Endodermal cell (in vitro differentiated cells): ENCODE measurements at places on chromosomes 6 and 20.

DNA sequence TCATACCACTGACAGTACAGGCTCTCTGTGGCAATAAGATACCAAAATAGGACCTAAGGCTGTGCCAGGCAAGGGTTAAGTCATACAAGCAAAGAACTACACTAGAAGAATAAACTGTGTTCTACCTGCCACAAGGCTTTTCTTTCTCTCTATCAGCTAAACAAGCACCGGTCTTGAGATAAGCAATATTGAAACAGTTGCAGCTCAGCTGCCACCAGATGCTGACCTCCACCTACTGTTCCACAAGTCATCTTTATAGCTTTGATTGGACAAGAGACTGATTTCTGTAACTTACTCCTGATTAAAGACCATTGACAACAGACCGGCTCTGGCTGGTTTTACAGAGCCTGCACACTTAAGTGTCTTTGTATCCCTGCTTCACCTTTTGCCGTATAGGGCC, 24.1 kb downstream of the SCP2D1 start:
- H3K4me3 ChIP-seq, result no peak overlapping the region
- no peak overlapping the region for H3K27ac ChIP-seq
- peaks cover 6% of the 10 kb centered on the region for H3K27me3 ChIP-seq
- no peaks in the 10 kb centered on the region for H3K36me3 ChIP-seq
- H3K4me1 ChIP-seq, result peaks cover 2% of the 10 kb centered on the region
- no peak for DNase-seq

DNA sequence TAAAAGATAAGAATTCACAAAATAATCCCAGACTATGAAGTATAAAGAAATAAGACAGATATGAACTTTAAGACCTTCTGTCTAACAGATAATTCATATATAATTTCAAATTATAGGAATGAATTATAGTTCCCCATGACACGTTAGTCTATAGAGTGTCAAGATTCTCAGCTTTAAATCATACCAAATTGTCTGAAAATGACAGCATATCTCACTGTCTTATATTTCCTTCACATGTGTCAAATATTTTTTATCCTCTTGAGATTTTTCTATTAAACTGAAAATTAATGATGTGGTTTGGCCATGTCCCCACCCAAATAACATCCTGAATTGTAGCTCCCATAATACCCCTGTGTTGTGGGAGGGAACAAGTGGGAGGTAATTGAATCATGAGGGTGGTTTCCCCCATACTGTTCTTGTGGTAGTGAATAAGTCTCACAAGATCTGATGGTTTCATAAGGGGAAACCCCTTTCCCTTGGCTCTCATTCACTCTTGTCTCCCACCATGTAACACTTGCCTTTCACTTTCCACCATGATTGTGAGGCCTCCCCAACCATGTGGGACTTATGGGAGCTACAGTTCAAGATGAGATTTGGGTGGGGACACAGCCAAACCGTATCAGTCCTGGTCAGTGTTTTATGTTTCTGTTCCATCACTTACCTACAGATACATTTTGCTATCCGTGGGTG, 825.3 kb upstream of the GJE1 start:
- H3K27ac ChIP-seq, result no peak overlapping the region
- no peaks in the 10 kb centered on the region for H3K27me3 ChIP-seq
- DNase-seq, result no peak
- H3K4me3 ChIP-seq, result no peak overlapping the region

DNA sequence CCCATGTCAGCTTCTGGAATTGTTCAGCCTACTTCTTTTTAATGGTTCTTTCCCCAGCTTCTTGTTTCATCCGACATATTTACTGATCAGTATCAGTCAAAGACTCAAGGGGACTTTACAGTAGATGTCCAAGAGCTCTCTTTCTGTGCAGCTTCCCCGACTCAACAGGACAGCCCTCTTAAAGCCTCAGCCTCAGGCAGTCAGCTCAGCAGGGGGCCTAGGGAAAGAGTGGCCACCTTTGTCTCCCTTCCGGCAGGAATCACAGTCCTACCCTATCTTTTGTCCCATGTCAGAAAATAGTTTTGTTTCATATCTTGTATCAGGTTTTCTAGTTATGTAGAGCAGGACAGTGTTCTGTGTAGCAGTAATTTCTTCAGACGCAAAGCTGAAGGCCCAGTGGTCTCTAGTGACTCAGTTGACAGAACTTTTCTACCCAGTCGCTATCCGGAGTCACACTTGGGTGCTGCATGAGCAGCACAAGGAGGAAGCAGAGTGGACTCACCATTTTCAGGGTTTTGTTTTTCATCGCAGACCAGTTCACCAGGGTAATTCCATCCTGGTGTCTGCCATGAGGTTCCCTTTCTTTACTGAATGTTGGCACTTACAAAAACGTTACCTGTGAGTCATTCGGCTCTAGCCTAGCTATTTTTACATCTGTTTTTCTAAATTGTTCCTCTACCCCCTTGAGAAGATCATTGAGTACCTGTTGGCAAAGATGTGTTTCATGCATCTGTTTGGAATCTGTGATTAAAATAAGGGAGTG, 47.7 kb downstream of the SPATA2 start:
- no peaks in the 10 kb centered on the region for H3K4me1 ChIP-seq
- DNase-seq, result peak; percentile 72
- H3K27me3 ChIP-seq, result no peaks in the 10 kb centered on the region
- no peak overlapping the region for H3K27ac ChIP-seq
- peaks cover 22% of the 10 kb centered on the region for H3K36me3 ChIP-seq

DNA sequence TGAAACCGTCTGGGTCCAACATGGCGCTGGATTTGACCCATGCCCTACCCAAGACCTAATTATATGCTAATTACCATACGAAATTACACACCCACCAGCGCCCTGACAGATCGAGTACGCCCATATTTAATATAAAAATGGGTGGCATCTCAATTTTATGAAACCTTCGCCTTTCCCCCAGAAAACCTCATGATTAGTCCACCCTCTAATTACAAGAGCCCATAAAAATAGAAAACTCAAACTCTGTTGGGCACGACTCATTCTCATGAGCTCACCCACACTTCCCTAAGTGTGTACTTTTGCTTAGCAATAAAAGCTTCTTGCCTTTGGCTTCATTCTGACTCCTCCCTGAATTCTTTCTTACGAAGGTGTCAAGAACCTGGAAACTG, 136.4 kb downstream of the OR2B2 start:
- H3K36me3 ChIP-seq, result no peaks in the 10 kb centered on the region
- peak; percentile 18 for DNase-seq
- H3K4me1 ChIP-seq, result peaks cover 8% of the 10 kb centered on the region
- peak overlapping the region; percentile 13 for H3K4me3 ChIP-seq

GRCh38 chr6:44169154-44169553, 10.5 kb downstream of the CAPN11 start:
- H3K36me3 ChIP-seq, result no peaks in the 10 kb centered on the region
- H3K27me3 ChIP-seq, result no peaks in the 10 kb centered on the region
- H3K4me1 ChIP-seq, result no peaks in the 10 kb centered on the region
- no peak overlapping the region for H3K27ac ChIP-seq
- DNase-seq, result no peak
- H3K4me3 ChIP-seq, result no peak overlapping the region

- no peak for DNase-seq
- no peaks in the 10 kb centered on the region for H3K36me3 ChIP-seq
- peaks cover 7% of the 10 kb centered on the region for H3K4me1 ChIP-seq
- no peaks in the 10 kb centered on the region for H3K27me3 ChIP-seq
- H3K4me3 ChIP-seq, result no peak overlapping the region
- H3K27ac ChIP-seq, result no peak overlapping the region
Measured at GRCh38 chr6:7328243-7328642, 15.2 kb upstream of the SSR1 start.

- H3K4me3 ChIP-seq, result no peak overlapping the region
- no peaks in the 10 kb centered on the region for H3K4me1 ChIP-seq
- no peak overlapping the region for H3K27ac ChIP-seq
Measured at GRCh38 chr6:26296857-26297648, 67.9 kb upstream of the BTN3A2 start.

DNA sequence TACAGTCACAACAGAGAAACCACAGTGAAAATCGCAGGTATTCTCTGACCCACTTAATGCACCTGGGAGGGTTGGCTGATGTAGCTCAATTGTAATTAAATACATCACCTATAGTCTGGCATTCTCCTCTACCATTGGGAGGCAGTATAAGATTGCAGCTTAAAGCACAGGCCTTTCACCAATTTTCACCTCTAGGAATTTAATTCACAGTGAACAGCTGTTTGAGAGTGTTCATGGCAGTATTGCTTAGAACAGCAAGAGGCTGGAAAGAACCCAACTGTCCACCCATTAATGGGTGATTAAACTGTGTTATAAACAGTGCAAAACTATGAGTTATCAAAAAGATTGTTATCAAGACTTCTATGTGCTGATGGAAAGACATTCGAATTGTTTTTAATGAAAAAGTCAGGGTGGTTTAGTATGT, 2.0 kb downstream of the EDEM2 start:
- H3K27ac ChIP-seq, result no peak overlapping the region
- peaks cover 17% of the 10 kb centered on the region for H3K36me3 ChIP-seq
- H3K4me3 ChIP-seq, result no peak overlapping the region
- no peaks in the 10 kb centered on the region for H3K27me3 ChIP-seq

GRCh38 chr20:2453792-2454191, 16.8 kb downstream of the SNRPB start:
- H3K4me1 ChIP-seq, result no peaks in the 10 kb centered on the region
- no peak for DNase-seq
- H3K27me3 ChIP-seq, result no peaks in the 10 kb centered on the region
- H3K27ac ChIP-seq, result no peak overlapping the region
- H3K36me3 ChIP-seq, result peaks cover 2% of the 10 kb centered on the region
- no peak overlapping the region for H3K4me3 ChIP-seq

DNA sequence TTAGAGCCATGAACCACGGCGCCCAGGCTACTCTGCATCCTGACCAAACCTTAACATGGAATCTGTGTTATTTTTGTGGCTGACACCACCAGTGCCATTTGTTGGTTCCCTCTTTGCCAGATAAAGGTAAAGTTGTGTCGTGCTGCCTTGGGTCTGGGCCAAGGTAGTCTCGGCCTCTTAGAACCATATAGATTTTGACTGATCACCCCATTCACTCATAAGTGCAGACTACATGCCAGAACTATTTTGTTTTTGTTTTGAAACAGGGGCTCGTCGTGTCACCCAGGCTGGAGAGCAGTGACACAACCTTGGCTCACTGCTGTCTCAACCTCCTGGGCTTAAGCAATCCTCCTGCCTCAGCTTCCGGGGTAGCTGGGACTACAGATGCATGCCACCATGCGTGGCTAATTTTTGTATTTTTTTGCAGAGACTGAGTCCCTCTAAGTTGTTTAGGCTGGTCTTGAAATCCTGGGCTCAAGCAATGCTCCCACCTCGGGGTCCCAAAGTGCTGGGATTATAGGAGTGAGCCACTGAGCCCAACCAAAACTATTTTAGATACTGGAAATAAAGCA, 19.2 kb upstream of the RIPOR3 start:
- no peaks in the 10 kb centered on the region for H3K27me3 ChIP-seq
- H3K4me1 ChIP-seq, result peaks cover 2% of the 10 kb centered on the region
- no peaks in the 10 kb centered on the region for H3K36me3 ChIP-seq
- no peak overlapping the region for H3K4me3 ChIP-seq
- H3K27ac ChIP-seq, result no peak overlapping the region
- DNase-seq, result no peak

GRCh38 chr20:40654876-40655275, 34.2 kb downstream of the MAFB start:
- no peak overlapping the region for H3K27ac ChIP-seq
- no peak for DNase-seq
- no peaks in the 10 kb centered on the region for H3K4me1 ChIP-seq
- no peak overlapping the region for H3K4me3 ChIP-seq
- no peaks in the 10 kb centered on the region for H3K36me3 ChIP-seq

- H3K27ac ChIP-seq, result no peak overlapping the region
- peaks cover 45% of the 10 kb centered on the region for H3K27me3 ChIP-seq
- peaks cover 5% of the 10 kb centered on the region for H3K4me1 ChIP-seq
- DNase-seq, result no peak
Measured at GRCh38 chr20:20896606-20897005, 184.2 kb upstream of the RALGAPA2 start.

DNA sequence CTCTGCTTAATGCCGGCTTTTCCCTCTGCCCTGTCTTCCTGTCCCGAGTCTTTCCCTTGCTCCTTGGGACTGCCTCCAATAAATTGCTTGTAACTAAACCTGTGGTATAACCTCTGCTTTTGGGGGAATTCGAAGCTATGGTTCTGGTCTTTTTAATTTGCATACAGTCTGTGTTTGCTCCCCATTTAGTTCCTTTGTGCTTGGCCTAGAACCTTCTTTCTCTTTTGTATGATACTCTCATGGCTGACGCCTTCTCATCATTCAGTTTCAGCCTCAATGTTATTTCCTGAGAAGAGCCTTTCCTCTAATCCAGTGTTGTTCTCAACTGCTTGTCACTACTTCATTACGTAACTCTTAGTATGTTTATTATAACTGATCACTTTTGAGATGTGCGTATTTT, 248.0 kb downstream of the PHF3 start:
- no peak overlapping the region for H3K4me3 ChIP-seq
- no peaks in the 10 kb centered on the region for H3K36me3 ChIP-seq
- no peak for DNase-seq
- H3K27ac ChIP-seq, result no peak overlapping the region

DNA sequence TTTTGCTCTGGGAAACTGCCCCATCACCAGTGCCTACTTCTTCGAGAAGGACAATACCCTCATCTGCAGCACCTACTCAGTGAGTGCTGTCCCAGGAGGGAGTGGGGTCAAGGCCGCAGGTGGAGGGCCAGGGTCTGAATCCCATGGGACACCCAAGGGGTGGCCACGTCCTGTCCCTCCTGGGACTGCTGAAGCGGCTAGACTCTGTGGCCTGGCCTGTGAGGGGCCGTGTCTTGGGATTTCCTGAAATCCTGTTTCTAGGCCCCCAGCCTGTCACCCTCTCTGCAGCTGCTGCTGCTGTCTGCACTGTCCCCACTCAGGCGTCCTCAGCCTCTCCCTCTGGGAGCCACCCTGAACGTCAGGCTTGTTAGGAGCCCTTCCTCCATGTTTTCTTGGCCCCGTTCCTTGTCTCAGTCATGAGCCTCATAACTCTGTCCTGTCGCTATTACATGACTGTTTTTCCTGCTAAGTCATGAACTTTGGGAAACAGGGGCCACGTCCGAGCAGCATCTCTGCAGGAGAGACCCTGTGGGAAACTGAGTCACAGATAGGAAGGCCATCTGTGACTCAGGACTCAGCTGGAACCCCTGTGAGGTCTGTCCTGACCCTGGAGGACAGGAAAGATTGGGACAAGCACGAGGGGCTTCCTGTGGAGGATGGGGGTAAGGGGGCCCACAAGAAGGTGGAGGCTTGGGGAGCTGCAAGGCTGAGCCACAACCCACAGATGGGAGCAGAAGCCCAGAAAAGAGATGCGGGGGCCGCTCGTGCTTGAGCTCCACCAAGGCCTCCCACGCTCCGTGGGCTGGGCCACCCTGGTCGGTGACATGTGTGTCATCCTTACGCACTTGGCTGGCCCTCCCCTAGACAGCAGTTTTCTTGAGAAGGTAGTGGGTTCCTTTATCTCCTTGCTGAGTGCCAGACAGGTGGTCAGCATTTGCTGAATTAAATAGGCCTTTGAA, 49.9 kb downstream of the EFCAB8 start:
- H3K4me3 ChIP-seq, result no peak overlapping the region
- peak; percentile 32 for DNase-seq
- H3K27ac ChIP-seq, result no peak overlapping the region
